GM23248 (cell line): ENCODE measurements at places on chromosomes 7 and 10.

DNA sequence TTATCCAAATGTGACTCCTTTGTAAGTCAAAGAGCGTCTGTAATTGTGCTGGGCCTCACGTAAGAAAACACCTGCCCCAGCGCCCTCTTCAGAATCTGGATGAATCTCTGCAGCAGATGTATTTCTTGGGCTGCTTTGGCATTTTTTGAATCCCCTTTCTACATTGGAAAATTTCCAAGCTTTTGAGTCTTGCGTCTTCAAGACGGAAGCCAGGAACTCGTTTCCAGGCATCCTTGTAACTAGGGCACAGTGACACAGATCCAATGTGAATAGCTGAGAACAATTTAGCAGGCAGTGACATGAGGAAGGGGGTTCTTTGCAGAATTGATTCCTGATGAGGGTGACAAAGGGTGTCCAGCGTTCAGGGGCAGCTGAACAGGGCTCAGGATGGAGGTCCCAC lies 862.3 kb downstream of the TYW1 start:
- DNase-seq = no peak

DNA sequence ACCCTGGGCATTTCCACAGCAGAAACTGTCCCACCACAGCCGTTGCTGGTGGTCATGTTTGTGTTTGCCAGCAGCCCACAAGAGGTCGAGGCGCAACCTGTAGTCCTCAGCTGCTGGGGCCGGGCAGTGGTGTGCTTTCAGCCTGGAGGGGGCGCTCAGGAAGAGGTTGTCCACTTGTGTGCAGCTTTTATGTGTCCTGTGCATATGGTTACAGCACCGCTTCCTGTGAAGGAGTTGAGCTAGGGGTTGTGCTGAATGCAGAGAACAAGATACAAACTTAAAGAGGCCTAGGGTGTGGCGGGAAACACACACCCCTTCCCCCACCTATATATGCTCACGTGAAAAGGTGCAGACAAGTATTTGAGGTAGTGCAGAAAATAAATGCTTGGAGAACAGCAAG lies 29.5 kb upstream of the PFKFB3 start:
- no peak for DNase-seq

DNA sequence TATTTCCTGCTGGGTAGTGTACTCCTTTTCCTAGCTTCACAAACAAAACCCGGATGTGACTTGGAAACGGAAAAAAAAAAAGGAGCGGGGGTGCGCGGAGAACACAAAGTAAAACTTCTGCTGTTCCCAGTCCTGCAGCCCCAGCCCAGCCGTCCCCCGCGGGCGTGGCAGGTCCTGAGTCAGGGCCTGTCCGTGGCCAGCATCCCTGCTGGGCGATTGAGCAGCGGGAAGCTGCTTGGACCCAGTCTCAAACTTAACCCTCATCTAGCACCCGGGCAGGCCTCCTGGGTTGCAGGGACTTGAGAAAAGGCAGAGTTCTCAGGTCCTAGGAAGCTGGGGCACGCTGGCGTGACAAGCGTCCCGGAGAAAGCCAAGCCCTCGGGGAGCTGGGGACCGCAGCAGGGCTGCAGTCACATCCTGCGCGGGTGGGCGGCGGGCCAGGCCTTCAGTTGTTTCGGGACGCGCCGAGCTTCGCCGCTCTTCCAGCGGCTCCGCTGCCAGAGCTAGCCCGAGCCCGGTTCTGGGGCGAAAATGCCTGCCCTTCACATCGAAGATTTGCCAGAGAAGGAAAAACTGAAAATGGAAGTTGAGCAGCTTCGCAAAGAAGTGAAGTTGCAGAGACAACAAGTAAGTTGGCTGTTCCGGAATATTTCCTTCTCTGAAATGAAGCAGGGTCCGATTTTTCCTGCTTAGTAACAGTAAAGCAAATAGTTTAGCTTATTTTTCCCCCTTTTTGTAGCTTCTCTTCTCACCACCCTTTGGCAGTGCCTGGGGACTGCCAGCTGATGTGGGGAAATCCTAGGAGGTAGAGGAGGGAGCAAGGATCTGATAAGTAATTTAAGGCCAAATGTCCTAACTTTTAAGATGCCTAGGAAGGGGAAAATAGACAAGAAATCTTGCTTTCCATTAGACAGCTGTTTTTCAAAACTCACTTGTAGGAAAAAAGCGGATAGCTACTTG lies at the start of gene GNG11:
Gene GNG11 (plus strand): TSS at position 129 of the 960 bp plus-strand sequence. CDS start 403 bp downstream, at position 532.
- peak; percentile 90 for DNase-seq

GRCh38 chr7:26538689-26539088 lies 247.0 kb downstream of the SNX10 start:
- no peak for DNase-seq

DNA sequence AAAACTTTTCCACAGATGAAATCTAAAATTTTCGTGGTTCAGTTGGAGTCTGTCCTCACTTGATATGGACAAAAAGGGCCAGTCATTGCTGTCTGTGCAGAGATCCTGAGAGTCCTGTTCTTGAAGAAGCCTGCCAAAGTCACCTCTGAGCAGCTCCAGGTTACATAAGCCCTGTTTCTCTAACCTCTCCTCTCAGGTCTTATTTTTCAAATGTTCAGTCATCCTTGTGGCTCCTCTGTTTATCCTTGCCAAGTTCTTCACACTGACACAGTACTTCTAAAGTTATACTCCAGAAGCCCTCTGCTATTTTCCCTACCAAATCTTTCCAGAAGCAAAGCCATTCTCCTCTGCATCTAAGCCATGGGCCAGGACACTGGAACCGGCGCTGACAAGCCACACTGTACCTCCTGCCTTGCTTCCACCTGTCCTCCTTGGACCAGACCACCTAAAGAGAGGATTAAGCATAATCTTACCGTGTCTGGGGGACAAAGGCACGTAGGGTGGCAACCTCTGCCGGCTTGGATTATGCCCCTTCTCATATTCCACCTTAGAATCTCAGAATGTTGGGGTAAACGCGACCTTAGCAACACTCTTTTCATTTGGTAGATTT lies 161.6 kb downstream of the JAZF1 start:
- DNase-seq = no peak

- DNase-seq = peak; percentile 45
Observed at GRCh38 chr7:36185756-36186155, 32.7 kb downstream of the EEPD1 start.

DNA sequence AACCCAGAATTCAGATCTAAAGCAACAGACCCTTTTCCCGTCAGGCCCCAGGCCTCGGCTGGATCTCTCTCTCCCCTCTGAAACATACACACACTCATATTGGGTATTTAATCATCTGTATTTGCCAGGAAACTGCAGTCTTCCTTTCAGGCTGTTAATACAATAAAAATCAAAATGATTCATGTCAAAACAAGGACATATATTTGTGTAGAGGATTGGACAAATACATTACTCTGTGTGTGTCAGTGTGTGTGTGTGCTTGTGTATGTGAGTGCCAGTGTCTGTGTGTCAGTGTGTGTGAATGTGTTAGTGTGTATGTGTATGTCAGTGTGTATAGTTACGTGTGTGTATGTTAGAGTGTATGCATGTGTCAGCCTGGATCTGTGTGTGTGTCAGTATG lies 90.8 kb downstream of the JCAD start:
- DNase-seq = no peak

GRCh38 chr10:59838085-59838789 lies 68.1 kb downstream of the CCDC6 start:
- no peak for DNase-seq

GRCh38 chr10:18582803-18583202 lies 68.6 kb downstream of the NSUN6 start:
- DNase-seq = no peak

GRCh38 chr7:135275971-135276580 lies 42.4 kb downstream of the STRA8 start:
- no peak for DNase-seq

GRCh38 chr7:102916881-102917280 lies 4.1 kb downstream of the LRRC17 start:
- peak; percentile 54 for DNase-seq

GRCh38 chr10:124143721-124144120 lies 50.3 kb upstream of the CHST15 start:
- no peak for DNase-seq

- DNase-seq = no peak
Observed at GRCh38 chr7:126606331-126606730, 646.4 kb downstream of the GRM8 start.

- DNase-seq = peak; percentile 90
Observed at GRCh38 chr10:112919721-112920120, 30.3 kb upstream of the TCF7L2 start.

DNA sequence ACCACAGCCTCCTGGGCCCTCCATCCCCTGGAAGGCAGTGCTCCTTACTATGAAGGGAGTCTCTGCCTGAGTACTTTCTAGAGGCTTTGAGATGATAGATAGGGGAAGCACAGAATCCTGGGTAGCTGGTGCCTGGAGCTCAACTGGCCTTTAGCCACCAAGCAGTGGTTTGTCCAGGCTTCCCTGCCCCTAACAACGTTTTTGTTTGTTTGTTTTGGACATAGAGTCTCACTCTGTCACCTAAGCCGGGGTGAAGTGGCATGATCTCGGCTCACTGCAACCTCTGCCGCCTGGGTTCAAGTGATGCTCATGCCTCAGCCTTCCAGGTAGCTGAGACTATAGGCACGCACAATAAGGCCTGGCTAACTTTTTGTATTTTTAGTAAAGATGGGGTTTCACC lies 289.4 kb downstream of the PLXNA4 start:
- DNase-seq = no peak

GRCh38 chr10:61452655-61453641 lies at the start of gene TMEM26:
Gene TMEM26, minus strand, starts transcription at chr10:61453381. Its CDS starts 300 bp downstream, at chr10:61453081.
- peak; percentile 59 for DNase-seq
